RCC 7860 (cell line): ENCODE measurements at places on chromosomes 6 and 20.

DNA sequence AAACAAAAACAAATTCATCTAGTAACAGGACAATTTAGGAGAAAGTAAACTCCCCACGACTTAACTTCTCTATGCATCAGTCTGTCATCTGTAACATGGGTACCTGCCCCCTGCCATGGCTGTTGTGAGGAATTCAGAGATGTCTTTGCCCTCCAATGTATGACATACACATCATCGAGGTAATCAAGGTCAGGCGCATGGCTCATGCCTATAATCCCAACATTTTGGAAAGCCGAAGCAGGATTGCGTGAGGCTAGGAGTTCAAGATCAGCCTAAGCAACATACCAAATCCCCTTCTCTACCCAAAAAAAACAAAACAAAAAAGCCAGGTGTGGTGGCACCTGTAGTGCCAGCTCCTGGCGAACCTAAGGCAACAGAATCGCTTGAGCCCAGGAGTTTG lies 9.0 kb downstream of the EEF1A1 start:
- no peak for DNase-seq

DNA sequence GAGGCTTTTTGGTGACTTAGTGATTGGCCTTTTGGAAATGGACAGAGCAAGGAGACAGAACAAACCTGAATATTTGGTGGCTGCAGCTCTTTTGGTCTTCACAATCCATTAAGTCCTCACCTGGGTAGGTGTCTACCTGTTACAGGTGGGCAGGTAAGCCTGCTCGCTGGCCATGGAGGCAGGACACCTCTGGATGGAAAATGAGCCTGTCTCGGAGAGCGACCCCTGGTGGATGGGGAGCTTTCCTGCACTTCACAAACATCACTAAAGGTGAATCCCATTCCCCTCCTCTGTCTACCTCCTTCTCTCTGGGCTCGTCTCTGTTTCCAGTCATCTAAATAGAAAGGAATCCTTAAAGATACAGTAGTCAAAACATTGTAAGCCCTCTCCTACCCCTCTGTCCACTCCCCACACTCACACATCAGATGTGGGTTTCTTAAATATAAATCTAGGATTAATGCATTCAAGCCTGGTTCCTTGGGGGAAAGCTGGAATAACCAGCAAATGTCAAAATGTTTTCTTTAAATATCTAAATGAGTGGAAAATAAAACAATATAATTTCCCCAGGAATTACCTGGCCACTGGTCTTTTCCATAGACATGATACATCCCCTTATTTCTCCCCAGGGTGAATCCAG lies 304.9 kb downstream of the CDH26 start:
- DNase-seq: no peak

GRCh38 chr20:55893031-55893430 lies 112.3 kb downstream of the CBLN4 start:
- DNase-seq: no peak

DNA sequence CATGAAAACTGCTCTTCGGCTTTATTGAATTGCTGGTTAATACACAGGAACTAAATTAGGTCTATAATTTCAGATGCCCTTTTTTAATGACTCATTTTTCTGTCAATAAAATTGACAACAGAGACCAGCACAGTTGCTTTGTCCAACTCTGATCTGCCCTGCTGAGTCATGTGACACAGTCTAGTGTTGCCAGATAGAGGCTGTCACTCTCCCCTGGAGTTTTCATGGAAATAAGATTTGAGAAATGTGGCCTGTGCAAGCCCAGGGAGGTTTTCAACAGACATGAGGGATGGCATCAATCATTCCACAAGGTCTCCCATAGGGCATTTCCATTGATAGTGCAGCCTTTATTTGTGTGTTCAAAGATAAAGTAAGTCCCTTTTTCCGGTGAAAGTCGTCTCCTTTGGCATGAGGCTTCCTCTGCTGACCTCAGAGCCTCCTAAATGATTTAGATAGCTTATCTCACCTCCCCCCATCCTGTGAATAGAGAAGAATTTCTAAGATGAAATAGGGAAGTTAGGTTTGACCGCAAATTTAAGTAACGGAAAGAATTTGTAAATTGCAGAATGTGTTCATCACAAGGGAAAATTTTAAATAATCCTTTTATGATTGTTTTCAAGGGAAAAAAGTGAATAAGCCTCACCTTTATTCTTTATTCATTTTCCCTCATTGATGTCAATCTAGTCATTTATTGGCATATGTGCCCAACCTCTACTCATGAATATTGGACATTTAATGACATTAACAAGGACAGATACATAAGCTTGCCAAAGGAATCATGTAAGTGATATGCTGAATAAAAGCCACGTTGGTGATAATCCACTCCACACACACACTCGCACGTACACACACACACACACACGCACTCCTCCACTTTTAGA lies 277.7 kb downstream of the ADGB start:
- DNase-seq: no peak

DNA sequence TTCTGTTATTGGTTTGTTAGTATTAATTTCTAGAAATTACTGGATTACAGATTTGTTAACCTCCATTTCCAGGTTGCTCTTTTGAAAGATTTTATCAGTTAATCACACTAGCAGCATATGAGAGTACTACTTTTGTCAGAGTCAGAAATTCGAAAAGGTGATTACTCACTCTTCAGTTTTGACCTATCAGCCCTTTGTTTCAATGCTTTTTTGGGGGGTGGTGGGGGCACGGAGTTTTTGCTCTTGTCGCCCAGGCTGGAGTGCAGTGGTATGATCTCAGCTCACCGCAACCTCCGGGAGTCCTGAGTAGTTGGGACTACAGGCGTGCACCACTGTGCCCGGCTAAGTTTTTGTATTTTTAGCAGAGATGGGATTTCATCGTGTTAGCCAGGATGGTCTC lies 149.2 kb downstream of the JARID2 start:
- no peak for DNase-seq

DNA sequence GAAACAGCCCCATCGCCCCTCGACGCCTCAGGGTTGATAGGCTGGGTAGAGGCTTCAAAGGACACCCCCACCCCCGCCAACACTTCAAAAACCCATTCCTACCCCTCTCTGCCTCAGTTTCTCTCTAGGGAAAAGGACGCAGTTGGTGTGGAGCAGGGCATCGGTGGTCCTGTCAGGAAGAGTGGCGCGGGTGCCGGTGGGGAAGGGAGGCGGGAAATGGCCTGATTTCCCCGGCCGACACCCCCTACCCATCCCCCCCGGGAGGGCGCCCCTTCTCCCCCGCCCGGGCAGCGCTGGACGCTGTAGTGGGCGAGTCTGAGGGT lies 367 bp downstream of the NRSN2 start:
- DNase-seq: no peak

DNA sequence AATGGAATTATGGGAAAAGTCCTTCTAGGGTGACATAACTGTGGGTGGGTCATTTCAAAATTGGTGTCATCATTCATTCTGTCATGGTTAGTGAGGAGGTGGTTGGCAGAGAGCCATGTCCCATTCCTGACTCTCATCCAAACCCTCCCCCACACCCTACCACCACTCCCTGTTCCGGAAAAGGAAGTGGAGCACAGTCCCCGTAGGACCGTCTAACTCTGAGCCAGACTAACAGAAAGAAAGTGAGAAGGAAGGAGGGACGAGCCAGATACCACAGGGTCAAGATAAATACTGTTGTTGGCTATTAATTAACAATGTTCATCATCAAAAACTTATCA lies 4.8 kb downstream of the TRIM10 start:
- peak; percentile 85 for DNase-seq

GRCh38 chr6:145562771-145563615 lies 172.3 kb downstream of the EPM2A start:
- DNase-seq: no peak

GRCh38 chr6:441126-441920 lies 49.8 kb downstream of the IRF4 start:
- no peak for DNase-seq
